ENCODE measurements at places on chromosomes 7 and 10.
A peak's percentile ranks its signal among the peaks of the same experiment; 100 is the strongest.

DNA sequence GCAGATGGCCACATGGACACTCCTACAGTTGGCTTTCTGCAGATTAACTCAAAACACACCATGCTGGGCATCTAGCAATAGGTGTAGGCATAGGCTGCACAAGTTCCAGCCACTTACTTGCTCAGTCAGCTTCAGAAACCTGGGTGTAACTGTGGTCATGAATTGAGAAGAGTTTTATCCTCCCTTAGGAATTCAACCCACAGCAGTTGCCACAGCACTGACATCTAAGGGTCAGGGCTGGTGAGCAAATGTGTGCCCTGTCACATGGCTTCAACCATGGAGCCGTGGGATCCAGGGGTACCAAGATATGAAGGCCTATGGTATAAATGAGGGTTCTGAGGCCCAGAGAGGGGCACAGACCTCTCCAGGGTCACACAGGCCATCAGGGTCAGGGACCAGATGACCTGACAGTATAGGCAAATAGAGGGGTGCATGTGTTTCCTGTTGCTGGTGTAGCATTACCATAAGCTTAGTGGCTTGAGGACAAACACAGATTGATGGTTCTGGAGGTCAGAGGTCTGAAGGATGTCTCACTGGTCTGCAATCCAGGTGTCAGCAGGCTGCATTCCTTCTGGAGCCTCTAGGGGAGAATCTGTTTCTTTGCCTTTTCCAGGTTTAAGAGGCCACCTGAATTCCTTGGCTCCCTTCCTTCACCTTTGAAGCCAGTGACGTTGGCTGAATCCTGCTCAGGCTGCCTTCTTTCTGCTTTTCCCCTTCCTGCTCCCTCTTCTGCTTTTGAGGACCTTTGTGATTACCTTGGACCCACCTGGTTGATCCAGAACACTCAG is 24.1 kb downstream of the MINDY4 start:
- peak; percentile 34 for DNase-seq

DNA sequence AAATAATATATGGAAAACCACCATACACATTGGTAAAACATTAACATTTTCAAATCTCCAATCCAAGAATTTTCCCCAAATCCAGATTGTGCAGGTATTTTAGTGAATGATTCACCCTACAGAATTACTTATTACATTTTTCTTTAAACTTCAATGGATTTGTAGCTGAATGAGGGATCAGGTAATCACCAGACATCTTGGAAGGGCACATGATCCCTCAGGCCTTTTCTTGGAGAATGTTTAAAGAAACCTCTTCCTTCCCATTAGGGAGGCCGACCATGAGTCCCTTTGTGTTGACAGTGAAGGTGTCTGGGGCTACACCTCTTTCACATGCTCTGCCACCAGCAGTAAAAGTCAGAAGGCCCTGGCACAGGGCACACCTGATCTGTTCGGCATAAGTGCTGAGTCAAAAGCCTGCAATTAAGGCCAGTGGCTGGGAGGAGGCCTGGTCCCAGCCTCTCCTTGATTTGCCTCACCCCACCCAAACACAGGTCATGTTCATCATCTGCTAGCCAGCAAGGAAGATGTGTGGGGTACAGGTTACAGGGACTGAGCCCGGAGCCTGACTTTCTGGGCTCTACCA is 207.7 kb downstream of the SNX10 start:
- DNase-seq = no peak

- peak; percentile 92 for DNase-seq
These were observed 231.7 kb downstream of the SKIDA1 start for GRCh38 chr10:21293518-21294356.

- DNase-seq = no peak
These were observed 148.1 kb downstream of the ITGA8 start for GRCh38 chr10:15571575-15571974.

DNA sequence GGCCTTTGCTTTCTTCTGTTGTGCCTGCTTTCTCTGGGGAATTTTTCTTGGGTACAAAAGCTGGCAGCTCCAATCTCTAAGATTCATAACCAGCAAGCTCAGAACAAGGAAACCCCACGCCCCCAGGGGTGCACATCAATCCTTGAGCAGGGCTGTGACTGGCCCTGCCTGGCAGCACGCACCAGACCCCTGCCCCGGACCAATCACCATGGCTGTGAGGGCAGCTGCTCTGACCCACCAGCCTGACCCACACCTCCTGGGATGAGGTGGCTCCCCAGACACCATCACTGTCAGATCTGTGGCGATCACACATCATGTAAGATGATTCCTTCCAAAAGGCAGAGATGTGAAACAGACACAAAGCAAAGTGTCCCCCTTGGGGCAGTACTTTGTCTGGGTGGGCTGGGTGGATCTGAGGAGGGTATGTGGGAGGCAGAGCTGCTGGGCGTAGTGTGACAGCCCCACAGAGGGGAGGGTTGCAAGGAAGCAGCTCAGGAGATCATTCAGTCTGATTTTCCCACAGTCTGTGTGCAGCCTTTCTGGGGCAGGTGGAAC is 175.5 kb upstream of the SHH start:
- DNase-seq = no peak

- no peak for DNase-seq
These were observed 96.8 kb downstream of the COL13A1 start for GRCh38 chr10:69898524-69898923.

DNA sequence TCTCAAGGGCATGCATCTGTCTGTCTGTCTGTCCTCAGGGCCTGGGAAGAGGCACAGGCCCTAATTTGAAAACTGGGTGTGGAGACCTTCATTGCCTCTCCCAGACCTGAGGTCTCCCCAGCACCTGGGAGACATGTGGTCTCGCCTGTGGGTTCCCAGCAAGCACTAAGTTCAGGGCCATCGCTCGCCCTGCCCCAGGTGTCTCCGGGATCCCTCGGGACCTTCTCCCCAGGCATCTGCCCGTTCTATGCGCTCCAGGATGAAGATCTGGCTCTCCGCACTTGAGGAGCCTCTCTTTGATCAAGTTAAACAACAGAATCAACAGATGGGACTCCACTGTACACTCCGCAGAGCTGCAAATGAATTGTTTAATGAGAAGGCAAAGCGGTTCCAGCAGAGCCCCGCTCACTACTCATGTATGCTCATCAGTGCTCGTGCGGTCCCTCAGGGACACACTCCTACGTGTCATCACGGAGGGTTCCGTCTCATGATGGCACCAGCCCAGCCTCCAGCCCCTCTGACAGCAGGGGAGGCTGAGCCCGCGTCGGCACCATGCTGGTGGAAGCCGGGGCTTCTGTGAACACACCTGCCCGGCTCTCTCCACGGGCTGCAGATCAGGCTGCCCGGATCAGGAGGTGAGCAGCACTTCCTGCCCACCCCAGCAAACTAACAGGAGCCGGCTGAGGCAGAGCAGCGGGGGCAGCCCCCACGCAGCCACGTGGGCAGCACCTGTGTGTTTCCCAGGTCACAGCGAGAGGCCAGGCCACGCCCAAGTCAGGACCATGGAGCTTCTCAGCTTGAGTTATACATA is 132.8 kb downstream of the TCERG1L start:
- no peak for DNase-seq

DNA sequence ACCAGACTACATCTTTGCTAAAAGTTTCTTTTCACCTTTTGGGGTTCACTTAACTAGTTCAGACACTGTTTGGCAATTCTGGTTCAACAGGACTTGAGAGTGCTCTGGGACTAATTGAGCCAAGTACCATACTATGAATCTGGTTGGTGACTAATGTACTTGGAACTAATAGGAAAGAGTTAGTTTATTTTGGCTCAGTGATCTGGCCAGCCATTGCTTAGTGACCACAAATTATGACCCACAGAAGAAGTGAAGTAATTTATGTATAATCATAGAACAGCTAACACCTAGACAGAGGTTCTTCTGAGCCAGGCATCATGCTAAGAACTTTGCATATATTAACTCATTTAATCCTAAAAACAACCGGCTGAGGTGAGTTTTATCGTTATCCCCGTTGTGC is 126.5 kb upstream of the JCAD start:
- DNase-seq = peak; percentile 82

GRCh38 chr7:12553416-12553815 is 17.1 kb upstream of the SCIN start:
- DNase-seq = no peak
